ENCODE measurements at places on chromosomes 16 and 17.
A peak's percentile ranks its signal among the peaks of the same experiment; 100 is the strongest.

DNA sequence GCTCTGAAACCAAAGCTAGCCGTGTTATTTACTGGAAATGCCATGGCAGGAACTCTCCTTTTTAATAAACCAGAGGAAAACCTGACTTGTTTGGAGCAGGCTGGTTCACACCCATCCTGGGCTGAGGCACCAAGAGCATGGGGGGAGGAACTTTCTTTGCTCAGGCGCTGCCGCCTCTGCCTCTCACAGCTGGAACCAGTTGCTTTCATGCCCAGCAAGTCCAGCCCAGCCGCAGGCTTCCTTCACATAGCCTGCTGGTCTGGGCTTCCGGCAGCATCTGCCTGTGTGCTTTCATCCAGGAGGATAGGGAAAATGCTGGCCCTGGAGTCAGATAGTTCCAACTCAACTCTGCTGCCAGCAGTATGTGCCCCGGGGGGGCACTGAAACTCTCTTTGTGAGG lies 88.1 kb upstream of the ASIC2 start:
- no peak for DNase-seq

GRCh38 chr17:58081646-58082340 lies 1.4 kb upstream of the DYNLL2 start:
- DNase-seq, result no peak

- DNase-seq, result no peak
These were observed 43.9 kb upstream of the SSTR5 start for GRCh38 chr16:1028524-1029258.

- no peak for DNase-seq
These were observed 32.4 kb downstream of the TIMM22 start for GRCh38 chr17:1029196-1029921.

- no peak for DNase-seq
These were observed 42.7 kb upstream of the CPNE2 start for GRCh38 chr16:57049678-57050077.

DNA sequence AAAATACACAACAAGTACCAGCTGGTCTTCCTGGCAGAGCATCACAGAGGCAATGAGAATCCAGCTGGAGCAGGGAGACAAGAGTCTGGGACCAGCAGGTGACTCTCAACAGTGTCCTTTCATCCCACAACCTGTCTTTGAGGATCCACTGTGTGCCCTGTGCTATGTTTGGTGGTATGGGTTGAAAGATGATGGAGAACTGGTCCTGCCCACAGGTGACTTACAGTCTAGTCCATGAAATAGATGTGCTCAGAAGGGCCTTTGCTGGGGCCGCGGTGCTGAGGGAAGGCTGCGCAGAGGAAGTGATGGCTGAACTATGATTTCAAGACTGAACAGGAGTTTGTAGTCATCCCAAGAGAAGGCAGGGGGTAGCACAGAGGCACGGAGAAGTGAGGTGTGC lies 17.9 kb downstream of the WNT3 start:
- DNase-seq, result no peak

- DNase-seq, result no peak
These were observed 772 bp upstream of the NUP93 start for GRCh38 chr16:56728980-56729734.

DNA sequence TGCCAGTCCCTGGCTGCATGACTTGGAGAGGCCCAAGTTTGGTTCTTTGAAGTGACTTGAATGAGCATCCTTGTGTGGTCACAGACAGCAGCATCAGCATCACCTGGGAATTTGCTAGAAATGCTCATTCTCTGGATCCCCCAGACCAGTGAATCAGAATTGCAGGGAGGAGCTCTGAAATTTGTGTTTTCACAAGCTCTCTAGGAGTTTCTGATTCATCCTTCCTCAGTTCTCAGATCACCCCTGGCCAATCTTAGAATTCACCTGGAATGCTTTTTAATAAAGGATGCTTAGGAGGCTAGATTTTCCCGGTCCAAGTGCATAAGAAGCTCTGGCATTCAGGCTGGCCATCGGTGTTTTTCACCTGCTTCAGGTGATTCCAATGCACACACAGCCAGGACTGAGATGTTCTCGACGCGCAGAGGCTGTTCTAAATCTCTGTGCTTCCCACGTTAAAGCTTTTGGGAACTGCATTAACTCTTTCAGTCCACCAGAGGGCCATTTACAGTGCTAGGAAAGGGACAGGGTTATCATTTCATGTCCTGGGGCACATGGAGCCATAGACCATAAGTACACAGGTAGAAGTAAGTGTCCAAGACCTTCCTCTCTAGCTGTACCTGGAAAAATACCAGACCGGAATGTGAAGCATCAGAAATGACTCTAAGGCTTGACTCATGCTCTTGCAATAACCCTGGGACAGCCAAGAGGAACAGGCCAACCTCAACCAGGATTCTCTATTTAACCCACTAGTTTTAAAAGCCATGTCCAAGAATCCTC lies 85.7 kb upstream of the XYLT1 start:
- DNase-seq, result no peak

GRCh38 chr17:80372456-80372855 lies 42.5 kb upstream of the ENDOV start:
- no peak for DNase-seq

DNA sequence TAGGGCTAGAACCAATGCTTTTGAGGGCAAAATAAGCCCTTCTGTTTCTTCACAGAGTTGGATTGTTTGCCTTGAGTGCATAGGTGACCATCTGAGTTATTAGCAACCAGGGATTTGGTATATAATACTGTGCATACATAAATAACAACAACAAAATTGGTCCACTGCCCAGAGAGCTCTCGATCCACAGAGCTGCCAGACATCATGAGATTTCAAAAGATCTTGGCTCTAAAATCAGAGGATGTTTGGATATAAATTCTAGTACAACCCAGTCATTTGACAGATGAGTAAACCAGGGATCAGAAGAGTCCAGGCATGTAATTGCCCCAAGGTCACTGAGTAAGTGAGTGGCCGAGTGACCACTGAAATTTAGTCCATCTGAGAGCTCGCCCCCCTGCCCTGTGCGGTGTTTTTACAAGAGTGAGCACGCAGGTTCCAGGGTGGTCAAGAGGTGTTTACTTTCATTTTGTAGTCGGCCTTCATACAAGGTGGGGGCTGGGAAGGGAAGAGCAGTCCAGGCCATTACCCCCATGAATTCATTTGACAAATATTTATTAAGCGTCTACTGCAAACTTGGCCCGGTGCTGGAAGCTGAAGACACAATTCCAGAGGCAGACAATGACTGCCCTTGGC lies 1.8 kb upstream of the MT2A start:
- DNase-seq, result no peak

DNA sequence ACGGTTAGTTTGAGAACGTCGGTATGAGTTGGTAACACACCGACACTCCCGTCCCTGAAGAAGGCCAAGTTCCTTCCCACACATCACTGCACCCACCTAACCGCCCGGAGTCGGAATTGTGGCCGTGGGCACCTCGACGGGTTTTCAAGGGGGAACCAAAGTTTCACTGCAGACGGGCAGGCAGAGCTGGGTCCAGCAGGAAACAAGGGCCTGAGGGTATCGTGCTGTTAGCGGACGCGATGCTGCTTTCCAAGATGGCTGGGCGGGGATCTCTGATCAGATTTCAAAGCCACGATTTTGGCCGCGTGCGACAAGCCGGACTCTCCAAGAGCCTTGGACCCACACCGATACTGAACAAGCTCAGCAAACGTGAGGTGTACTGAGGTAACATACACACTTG lies 82.3 kb upstream of the DOC2B start:
- no peak for DNase-seq

DNA sequence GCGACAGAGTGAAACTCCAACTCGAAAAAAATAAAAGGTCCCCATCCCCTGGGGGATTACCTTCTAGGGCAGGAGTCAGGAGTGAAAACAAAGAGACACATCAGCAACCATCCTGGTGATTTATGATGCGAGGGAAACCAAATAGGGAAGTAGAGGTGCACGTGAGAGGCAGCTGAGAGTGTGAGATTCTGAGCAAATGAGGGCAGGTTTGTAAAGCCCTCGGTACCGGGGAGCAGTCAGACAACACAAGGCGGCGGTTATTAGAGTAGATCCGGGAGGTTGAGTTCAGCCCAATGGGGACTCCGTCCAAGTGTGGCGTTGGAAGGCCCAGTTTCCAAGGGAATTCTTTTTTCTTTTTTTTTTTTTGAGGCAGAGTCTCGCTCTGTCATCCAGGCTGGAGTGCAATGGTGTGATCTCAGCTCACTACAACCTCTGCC lies 7.4 kb upstream of the ARMC7 start:
- no peak for DNase-seq

DNA sequence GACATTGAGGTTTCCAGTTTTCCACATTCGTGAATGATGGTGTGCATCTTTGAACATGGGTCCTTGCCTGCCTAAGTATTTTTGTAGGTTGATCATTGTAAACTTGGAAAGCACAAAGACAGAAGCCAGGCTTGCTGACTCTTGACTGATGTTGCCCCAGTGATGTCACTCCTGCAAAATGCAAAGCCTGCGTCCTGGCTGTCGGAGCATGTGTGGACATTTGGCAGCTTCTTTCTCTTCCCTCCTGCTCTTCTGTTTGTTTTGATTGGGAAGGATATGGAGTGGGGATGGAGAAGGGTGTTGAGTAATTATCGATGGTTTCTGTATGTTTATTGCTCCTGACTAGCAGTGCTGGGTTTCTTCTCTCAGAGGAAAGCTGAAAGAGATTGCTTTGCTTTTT lies 3.2 kb downstream of the NDE1 start:
- no peak for DNase-seq

GRCh38 chr16:70466805-70467076 lies 12.3 kb downstream of the FCSK start:
- DNase-seq, result no peak

GRCh38 chr16:86496262-86496928 lies 13.9 kb upstream of the FOXF1 start:
- DNase-seq, result no peak

- no peak for DNase-seq
These were observed 119.7 kb upstream of the CIBAR2 start for GRCh38 chr16:85231959-85232358.

- DNase-seq, result peak; percentile 6
These were observed 199.1 kb downstream of the KATNIP start for GRCh38 chr16:27748868-27749546.

- DNase-seq, result no peak
These were observed 208.3 kb downstream of the C16orf95 start for GRCh38 chr16:87108941-87109340.

DNA sequence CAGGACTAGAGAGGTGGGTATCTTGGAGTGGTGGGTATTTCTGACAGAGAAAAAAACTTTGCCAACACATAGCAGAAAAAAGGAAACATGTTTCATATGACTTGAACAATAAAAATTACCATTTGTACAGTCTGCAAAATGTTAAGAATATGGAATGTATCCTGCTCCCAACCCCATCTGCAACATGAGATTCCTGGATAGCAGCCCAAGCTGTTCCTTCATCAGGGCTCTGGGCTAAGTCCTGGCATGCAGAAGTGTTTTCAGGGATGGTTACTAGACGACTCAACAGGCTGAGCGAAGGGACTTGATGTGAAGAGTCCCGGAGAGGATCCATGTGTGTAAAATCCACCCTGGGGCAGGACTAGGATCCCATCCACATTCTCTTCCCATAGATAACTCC lies 121.0 kb upstream of the IRX3 start:
- no peak for DNase-seq

- DNase-seq, result no peak
These were observed 18.4 kb upstream of the HOXB13 start for GRCh38 chr17:48746916-48747444.
